ENCODE measurements at places on chromosomes 2 and 18. TPM values are rescaled to one million over a fixed set of nuclear protein-coding genes. Genes with fewer than 3 reads are reported as not detected.

Gene IL1F10
- not detected for total RNA-seq

Gene PDE11A
- under 0.01 TPM for total RNA-seq

Gene MYL1
- total RNA-seq = not detected

Gene CCDC85A
- total RNA-seq = 5.8 TPM

DNA sequence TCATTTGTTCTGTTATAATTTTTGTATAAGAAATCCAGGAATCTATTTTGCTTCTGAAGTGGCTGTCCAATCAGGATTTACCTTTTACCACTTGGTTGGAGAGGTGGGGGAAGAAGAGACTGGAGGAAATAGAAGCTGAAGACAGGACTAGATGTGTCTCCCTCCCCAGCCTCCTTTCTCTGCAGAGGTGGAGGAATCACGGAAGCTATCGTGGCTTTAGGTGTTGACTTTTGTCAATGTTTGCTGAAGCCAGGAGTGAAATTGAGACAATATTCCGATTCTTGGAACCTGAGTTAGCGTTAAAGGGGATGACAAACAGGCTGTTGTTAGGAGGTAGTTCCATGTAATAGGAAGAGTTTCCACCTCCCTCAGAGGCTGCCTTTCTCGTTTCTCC lies 43.5 kb downstream of the PDCL3 start:
- DNase-seq = no peak

- DNase-seq = no peak
Measured at GRCh38 chr2:105437708-105438103, 38.9 kb upstream of the FHL2 start.

All from esophagus muscularis mucosa (tissue), 4 donors.